ENCODE measurements at places on chromosomes 11 and 22.
A peak's percentile ranks its signal among the peaks of the same experiment; 100 is the strongest.

DNA sequence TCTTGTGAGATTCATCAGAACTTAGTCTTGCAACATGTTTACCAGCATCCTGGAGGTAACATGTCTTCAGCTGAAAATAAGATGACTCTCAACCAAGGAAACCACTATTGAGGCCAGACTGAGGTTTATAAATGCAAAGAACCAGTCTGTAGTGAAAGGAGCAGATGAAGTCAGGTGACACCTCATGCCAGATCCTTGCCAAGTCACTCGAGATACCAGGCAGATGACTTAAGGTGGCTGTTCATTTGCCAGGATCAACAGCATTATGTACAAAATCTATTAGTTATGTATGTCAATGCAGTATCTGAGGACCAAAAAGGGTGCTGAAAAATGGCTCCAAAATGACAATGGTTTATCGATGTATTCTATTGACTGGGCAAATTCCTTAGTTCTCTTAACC is 100.0 kb upstream of the SOX6 start:
- peak; percentile 36 for DNase-seq

DNA sequence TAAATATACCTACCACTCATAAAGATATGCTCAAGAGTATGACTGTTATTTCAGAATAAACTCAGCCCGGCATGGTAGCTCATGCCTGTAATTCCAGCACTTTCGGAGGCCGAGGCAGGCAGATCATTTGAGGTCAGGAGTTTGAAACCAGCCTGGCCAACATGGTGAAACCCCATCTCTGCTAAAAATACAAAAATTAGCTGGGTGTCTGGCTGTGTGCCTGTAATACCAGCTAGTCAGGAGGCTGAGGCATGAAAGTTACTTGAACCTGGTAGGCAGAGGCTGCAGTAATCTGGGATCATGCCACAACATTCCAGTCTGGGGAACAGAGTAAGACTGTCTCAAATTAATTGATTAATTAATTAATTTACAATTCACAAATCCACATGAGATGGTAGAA is 208.2 kb upstream of the PDGFD start:
- DNase-seq, result no peak

- no peak for DNase-seq
Measured at GRCh38 chr22:33470456-33470855, 412.3 kb upstream of the SYN3 start.

- DNase-seq, result no peak
Measured at GRCh38 chr11:14784230-14784629, 107.8 kb downstream of the CYP2R1 start.

GRCh38 chr22:22157348-22157725 is 87.2 kb upstream of the VPREB1 start:
- DNase-seq, result peak; percentile 6
